Activated T-cell treated with anti-CD3 and anti-CD28 coated beads for 1 hour (primary cell): ENCODE measurements at places on chromosomes 2 and 18.

DNA sequence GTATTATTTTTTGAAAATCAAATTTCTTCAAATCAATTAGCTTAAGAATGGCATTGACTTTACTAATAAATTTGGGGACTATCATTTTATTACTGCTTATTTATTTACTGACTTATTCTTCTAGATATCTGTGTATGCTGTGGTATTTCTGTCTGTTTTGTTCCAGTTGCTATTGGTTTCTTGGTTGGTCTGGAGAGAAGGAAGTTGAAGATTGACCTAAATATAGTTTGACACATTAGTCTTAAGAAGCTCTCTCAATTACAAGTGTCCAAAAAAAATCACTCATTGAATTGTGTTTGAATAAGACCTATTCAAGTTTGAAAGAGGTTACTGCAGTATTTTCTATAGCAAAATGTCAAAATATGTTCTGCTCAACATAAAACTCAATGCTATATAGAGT is 153.3 kb upstream of the KYNU start:
- no peak for DNase-seq

- no peak for DNase-seq
Observed at GRCh38 chr18:54147439-54147838, 77.0 kb downstream of the MBD2 start.

- no peak for DNase-seq
Observed at GRCh38 chr2:228348516-228349064, 167.1 kb upstream of the SPHKAP start.

- no peak for DNase-seq
Observed at GRCh38 chr2:216731465-216731864, 36.1 kb upstream of the IGFBP5 start.

- DNase-seq, result no peak
Observed at GRCh38 chr2:72291059-72291458, 143.4 kb upstream of the CYP26B1 start.

- no peak for DNase-seq
Observed at GRCh38 chr2:189144700-189145211, 34.8 kb downstream of the COL5A2 start.

DNA sequence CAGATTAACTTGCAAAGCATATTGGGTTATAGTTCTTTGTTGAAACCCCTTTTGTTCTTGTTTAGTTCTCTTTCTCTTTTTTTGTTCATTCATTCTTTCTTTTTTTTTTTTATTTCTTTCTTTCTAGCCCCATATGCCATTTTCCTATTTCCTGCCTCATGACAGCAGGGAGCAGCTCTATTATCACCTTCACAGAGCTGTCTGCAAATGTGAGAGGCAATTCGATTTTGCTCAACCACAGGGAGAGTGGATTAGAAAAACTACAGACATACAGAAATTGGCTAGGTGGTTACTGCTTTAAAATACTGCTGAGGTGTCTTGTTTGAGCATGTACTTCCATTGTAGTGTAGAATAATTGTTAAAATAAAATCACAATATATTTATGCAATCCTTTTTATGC is 44.2 kb upstream of the TBR1 start:
- DNase-seq, result no peak

GRCh38 chr2:53432936-53433335 is 334.7 kb upstream of the CHAC2 start:
- DNase-seq, result no peak

GRCh38 chr2:159129824-159130223 is 156.7 kb downstream of the WDSUB1 start:
- no peak for DNase-seq

DNA sequence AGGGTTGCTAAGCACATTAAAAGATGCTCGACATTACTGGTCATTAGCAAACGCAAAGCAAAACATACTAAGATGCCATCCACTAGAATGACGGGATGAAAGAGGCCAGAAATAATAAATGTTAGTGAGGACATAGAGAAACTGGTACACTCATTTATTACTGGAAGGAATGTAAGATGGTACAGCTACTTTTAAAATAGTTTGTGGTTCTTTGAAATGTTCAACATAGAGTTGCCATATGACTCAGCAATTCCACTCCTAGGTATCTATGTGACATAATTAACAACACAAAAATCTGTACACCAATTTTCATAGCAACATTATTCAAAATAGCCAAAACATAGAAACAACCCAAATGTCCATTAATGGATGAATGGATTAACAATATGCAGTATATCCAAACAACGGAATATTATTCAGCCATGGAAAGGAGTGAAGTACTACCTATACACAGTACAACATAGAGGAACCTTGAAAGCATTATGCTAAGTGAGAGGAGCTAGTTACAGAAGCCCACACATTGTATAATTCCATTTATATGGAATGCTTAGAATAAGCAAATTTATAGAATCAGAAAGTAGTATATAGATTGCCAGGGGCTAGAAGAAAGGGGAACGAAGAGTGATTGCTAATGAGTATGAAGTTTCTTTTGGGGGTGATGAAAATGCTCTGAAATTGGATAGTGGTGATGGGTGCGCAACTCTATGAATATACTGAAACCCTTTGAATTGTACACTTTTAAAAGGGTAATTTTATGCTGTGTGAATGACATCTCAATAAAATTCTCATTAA is 61.9 kb upstream of the IL1R1 start:
- DNase-seq, result no peak

DNA sequence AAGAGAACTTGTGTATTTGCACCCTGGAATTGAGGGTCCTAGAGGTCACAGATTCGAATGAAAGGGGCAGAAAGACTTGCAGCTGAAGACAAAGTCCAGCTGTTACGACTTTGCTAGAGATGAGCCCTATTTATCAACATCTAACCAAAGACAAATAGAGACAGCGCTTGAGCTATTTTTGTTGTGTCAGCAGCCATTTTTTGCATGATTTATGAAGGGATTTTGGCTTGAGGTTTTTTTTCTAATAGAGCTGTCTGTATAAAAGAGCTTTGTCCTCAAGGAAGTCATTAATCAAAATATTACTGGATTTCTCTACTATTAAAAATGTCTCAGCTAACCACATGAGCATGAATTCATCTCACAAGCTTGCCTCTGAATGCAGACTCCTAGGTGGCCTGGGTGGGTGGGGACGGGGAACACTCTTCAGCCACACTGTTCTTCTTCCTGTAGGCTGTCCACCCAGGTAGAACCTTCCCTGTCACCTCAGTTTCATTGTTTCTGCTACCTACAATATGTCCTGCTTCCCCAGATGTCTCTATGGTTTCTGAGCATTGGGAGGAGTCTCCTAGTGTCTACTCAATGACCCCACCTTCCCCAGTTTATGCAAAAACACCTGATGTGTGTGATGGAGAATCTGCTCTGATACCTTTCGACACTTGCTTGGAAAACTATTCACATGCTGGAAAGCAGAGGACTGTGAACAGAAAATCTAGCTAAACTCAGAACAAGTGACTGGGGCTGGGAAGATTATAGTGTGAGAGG is 7.2 kb upstream of the CD226 start:
- no peak for DNase-seq

GRCh38 chr2:222024932-222025880 is 273.6 kb downstream of the PAX3 start:
- no peak for DNase-seq

- no peak for DNase-seq
Observed at GRCh38 chr2:96524482-96525210, 11.9 kb upstream of the ARID5A start.

DNA sequence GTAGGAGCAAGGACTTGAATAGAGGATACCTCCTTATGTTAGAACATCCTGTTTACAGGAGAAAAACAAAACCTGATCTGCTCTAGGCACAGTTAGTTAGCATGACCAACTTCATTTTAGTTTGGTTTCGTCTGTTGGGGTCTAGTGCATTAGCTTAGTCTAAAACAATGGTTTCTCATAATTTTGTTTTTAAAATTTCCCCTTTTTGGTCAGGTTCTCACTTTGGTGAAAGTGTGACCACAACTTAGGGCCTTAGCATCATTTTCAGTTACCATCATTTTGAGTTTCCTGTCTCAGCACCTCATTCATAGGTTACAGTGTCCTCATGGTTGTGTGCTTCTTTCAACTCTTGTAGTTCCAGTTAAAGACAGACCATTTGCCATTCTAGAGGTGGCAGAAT is 1277.0 kb upstream of the SLC39A10 start:
- DNase-seq, result no peak

GRCh38 chr2:66362701-66363100 is 72.2 kb upstream of the MEIS1 start:
- DNase-seq, result no peak

GRCh38 chr2:70418514-70418913 is 116.6 kb upstream of the FAM136A start:
- DNase-seq, result no peak
